DMS153 (cell line): ENCODE measurements at places on chromosomes 3 and 15.

DNA sequence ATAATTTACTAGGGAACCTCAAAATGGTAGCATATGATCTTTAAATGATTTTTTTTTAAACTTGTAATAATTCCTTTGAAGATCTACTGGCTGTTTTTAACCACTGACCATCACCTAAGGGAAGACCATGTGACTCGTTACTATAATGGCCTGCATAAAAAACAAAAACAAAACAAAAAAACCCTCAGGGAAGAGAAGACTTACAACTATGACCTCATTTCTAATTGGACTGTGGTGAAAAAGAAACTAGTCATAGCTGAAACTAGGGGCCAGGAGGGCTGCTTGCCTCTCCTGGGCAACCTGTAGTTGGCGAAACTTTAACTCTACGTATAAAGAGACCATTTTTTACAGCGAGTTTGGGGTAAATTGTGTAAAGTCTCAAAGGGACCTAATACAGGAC, 23.0 kb downstream of the PAQR9 start:
- no peak for DNase-seq

GRCh38 chr3:100970477-100970990, 22.7 kb downstream of the ABI3BP start:
- DNase-seq, result no peak

DNA sequence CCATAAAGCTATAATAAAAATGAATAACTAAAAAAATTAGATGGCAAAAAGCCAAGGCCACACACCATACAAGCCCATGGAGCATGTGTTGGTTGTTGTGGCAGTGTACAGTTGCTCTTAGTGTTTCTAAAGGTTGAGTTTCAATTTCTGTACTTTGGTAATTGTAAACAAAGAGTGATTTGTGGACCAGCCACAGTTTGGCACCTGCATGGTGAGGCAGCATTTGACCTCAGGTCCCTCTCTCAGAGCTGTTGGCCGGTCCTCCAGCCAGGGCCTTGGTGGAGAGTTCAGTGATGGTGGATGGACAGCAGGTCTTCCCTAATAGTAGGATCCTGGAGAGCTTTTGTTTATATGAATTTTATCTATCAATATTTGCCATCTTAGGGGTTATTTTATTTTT, 5.6 kb downstream of the ACAD9 start:
- DNase-seq, result no peak

DNA sequence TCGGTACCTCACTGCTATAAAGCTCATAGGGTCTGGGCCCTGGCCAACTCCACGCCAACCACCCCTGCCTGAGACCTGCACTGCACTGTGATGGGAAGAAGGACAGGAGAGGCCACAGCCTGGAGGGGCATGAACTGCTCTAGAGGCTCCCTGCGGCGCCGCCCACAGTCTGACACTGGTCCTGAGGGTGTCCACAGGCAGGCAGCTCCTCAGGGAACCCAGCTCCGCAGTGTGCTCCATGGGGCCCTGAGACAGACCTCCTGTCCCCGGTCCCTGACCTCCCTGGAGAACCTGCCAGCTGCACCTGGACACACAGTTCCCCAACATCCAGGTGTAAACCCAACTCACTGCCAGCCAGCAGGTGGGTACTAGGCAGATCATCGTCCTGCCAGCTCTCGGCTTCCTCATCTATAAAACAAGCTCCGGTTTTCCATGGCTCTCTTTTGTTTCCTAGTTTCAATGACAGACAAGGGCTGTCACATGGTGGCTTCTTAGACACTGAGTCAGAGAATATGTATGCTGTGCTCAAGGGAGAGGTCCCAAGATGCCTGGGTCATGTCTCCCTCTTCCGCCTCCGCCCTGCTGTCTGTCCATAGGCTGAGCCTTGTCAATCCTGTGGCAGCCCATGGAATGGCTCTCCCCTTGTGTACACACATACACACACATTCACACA, 5.1 kb upstream of the HAPLN3 start:
- DNase-seq, result no peak

GRCh38 chr3:51982352-51982837, 940 bp upstream of the ACY1 start:
- DNase-seq, result peak; percentile 18

DNA sequence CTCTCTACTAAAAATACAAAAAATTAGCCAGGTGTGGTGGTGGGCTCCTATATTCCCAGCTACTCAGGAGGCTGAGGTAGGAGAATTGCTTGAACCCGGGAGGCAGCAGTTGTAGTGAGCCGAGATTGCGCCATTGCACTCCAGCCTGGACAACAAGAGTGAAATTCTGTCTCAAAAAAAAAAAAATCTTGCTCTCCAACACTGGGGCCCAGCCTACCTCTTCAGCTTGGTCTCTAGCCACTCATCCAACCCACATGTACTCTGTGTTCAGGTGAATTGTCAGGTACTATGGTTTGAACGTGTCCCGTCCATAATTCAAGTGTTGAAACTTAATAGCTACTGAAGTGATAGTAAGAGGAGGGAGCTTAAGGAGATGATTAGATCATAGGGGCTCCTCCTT, 22.4 kb upstream of the RAB7A start:
- DNase-seq, result no peak

- peak; percentile 22 for DNase-seq
Observed at GRCh38 chr3:130242850-130243569, 102.5 kb upstream of the COL6A5 start.

DNA sequence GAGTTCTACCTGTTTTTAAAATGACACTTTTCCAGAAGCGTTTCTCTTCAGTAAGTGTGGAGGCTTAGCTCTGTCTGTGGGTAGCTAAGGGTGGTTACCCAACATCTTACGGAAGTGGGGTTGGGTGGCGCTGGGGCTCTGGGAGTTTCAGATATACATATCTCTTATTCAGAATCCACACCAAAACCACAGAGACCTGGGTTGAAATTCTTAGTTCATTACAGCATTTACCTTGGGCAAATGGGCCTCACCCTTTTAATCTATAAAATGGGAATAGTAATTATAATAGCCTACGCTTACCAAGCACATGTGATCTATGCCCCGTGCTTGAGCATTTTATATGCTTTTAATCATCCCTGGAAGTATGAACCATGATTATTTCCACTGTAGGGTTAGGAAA, 9.4 kb downstream of the PTPRG start:
- no peak for DNase-seq

DNA sequence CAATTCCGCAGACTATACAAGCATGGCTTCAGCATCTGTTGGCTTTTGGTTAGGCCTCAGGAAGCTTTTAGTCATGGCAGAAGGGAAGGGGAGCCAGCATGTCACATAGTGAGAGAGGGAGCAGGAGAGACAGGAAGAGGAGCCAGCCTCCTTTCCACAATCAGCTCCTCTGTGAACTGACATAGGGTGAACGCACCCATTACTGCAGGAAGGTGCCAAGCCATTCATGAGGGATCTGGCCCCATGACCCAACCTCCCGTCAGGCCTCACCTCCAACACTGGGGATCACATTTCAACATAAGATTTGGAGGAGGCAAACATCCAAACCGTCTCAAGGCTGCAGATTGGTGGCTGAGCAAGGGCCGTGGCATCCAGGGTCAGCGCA, 106.3 kb downstream of the LRRK1 start:
- no peak for DNase-seq

GRCh38 chr3:156976933-156977332, 150.8 kb downstream of the LEKR1 start:
- DNase-seq, result no peak

DNA sequence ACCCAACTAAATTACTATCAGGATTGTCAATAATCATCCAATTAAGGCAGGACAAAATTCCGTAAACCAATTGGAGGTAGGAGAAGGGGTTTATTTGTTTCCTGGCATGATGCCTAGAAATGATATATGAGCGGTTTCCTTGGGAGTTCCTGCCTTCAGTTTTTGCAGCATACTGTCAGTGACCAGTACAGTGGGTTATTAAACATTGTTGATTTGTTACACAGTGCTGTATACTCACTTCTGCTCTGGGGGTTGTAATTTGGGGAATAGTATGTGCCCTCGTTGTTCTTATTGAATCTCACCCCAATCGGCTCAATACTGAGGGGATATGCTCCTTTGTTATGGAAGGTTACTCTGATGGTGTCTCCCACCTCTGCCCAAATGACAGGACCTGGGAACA, 22.2 kb downstream of the CP start:
- peak; percentile 76 for DNase-seq

- no peak for DNase-seq
Observed at GRCh38 chr3:132661101-132661500, 972 bp downstream of the UBA5 start.

GRCh38 chr3:17070161-17070959, 185.6 kb downstream of the PLCL2 start:
- DNase-seq, result peak; percentile 72

GRCh38 chr3:148466143-148466542, 231.6 kb upstream of the AGTR1 start:
- DNase-seq, result no peak

DNA sequence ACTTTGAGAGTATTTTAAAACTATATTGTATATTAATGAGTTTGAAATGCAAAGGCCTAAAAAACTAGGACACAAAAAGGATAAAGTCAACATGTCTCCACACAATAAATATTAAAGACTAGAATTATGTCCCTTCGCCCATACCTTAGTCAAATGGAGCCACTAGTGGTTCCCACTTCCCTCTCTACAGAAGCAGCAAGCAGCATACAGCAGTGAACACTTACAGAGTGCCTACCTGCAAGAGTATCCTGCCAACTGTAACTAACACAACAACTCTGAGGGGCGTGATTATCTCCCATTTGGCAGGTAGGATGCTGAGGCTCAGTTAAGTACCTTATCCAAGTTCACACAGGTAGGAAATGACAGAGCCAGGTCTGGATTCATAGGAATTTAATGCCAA, 17.2 kb downstream of the DYNC1LI1 start:
- no peak for DNase-seq

- DNase-seq, result no peak
Observed at GRCh38 chr3:138472141-138472825, 37.9 kb downstream of the ESYT3 start.

DNA sequence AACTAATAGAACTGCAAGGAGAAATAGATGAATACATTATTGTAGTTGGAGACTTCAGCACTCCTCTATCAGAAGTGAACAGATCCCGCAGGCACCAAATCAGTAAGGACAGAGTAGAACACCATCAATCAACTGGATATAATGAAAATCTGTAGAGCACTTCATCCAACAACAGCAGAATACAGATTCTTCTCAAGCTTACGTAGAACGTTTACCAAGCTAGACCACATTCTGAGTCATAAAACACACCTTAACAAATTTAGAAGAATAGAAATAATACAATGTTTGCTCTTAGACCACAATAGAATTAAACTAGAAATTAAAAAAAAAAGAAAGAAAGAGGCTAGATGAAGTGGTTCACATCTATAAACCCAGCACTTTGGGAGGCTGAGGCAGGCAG, 70.7 kb upstream of the NEDD4 start:
- no peak for DNase-seq

GRCh38 chr3:47042231-47042791, 62.8 kb downstream of the NBEAL2 start:
- no peak for DNase-seq

DNA sequence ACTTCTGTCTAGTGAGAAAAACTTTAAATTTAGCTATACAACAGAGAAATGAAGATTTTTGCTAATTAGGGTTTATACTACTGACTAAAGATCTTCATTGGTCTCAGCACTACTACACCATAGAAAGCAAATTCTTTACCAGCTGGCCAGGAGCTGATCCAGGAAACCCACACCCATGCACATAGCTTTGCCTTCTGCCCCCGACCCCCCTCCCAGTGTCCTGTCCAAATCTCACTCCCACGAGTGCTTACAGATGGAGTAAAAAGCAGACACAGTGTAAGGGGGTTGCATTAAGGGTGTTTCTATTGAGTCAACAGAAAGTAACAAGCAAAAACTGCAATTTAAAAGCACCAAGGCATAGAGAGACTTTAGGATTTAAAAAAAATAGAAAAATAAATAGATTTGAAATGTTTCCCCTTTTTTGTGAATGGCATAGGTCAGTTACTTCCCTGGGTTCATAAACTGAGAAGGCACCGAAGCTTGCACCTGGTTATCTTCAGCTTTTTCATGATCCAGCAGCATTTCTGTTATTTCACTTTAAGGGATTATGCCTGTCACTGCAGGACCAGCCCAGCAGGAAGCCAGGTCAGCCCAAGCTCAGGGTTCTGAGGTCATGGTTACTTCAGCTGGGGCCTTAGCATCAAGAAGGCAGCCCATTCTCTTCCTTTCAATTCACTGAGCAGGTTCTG, 124.3 kb downstream of the CTNNB1 start:
- DNase-seq, result no peak

DNA sequence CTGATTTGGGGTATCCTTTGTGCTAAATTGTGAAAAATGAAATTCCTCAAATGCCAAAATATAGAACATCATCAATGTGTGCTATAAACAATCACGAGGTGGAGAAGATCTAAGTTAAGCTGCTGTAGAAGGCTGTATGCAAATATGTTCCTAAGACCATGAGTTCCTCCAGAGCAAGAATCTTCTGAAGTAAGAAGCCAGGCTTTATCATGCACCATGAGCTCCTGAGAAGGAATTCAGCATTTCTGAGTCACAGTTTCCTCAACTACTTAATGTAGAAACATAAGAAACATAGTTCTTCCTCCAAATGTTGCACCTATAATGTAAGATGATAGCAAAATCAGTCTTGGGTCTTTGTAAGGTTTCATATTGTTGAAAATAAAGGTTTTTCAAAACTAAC, 241.7 kb upstream of the MDFIC2 start:
- no peak for DNase-seq

DNA sequence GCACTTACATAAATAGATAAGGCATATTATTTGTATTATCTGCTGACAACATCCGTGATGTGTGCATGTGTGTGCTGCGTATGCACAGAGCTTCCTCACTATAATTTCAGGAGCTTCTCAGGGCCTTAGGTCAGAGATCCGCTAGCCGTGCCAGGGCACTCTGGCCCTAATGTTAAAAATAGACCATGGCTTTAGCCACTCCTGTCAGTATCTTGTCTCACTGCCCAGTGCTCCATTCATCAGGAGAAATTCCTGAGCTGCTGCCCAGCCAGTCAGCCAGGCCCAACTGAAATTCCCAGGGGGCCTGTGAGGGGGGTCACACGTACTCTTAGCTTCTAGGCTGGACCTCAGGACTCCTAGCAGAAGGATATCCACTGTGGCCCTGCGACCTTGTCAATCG, 70.0 kb upstream of the ABHD2 start:
- DNase-seq, result no peak

DNA sequence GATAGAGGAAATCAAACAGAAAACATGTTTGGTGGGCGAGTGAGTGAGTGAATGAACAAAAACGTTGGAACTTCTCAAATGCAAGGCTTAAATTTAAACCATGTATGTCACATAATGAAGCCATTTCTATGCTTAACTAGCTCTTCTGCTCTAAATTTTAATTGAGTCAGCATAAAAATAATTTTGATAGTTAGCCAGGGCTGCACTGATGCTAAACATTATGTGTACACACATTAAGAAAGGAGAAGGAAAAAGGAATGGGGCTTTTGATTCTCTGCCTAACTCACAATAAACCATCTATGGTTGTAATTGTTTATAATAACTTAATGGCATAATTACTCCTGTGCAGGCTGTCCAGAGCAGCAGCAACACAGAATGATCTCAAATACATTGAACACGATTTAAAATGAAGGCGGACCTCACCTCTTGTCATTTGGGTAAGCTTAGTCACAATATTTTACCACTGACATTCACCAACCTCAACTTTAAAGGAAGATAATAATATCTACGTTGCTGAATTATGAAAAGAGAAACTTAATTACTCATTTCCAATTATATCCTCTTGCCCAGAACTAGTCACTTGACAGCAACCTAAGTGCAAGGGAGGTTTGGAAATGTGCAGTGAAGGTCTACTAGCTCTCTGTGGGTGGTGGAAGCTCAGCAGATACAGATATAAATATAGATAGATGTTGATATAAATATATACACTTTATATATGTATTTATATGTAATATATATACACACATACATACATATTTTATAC, 318.4 kb upstream of the TRIM42 start:
- DNase-seq, result no peak
